ENCODE measurements at places on chromosomes 4 and X.

GRCh38 chr4:102342404-102343074, 2.7 kb downstream of the SLC39A8 start:
- DNase-seq, result no peak

- DNase-seq, result no peak
These were observed 6.0 kb upstream of the SH3TC1 start for GRCh38 chr4:8192748-8193738.

GRCh38 chrX:1883772-1884171, 268.9 kb downstream of the ASMT start:
- no peak for DNase-seq

DNA sequence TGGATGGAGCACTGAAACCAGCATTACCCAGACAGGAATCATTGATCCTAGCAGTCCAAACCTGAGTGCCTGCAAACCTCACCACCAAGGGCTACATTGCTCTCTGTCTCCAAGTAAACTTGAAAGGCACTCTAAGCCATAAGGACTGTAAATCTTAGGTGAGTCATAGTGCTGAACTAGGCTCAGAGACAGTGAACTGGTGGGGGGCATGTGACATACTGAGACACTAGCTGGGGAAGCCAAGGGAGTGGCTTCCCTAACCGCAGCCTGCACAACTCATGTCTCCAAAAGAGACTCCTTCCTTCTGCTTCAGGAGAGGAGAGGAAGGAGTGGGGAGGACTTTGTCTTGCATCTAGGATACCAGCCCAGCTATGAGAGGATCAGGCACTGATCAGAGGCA, 235.5 kb upstream of the ACTRT1 start:
- DNase-seq, result no peak

GRCh38 chr4:52192721-52193135, 141.6 kb downstream of the SPATA18 start:
- no peak for DNase-seq

DNA sequence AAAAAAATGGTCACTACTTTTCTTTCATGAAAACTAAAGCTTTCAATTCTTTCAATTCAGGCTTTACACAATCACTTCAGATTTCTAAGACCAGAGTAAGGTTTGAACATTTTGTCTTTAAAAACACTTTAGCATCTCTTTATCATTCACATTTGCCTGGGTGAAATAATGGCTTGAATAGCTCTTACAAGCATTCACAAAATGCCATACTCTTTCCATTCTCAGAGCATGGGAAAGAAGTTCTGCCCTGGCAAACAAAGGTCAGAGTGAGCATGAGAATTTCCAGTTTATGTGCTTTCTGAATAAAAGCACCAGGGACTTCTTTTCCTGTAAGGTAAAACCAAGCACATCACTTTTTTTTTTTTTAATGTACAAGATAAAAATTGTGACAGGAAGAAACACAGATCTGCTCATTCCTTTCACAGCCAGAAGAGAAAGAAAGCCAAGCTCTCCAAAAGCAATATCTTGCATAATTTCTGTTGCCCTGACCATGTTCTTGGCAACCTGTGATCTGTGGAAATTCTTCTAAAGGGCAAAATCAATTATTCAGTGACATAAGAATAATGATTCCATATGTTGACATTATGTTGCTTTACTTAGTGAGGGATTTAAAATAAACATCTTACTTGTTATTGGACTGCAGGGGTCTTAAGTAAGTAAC, 64.8 kb downstream of the CD40LG start:
- no peak for DNase-seq

- DNase-seq, result no peak
These were observed 3.1 kb upstream of the PCDH10 start for GRCh38 chr4:133145758-133146573.

GRCh38 chr4:188620608-188621007, 481.4 kb downstream of the TRIML1 start:
- DNase-seq, result no peak

- no peak for DNase-seq
These were observed 1.3 kb upstream of the MAMLD1 start for GRCh38 chrX:150361777-150362351.

GRCh38 chr4:152860046-152860445, 76.1 kb upstream of the FHDC1 start:
- DNase-seq, result no peak

GRCh38 chr4:128335541-128335940, 47.9 kb upstream of the PGRMC2 start:
- no peak for DNase-seq

DNA sequence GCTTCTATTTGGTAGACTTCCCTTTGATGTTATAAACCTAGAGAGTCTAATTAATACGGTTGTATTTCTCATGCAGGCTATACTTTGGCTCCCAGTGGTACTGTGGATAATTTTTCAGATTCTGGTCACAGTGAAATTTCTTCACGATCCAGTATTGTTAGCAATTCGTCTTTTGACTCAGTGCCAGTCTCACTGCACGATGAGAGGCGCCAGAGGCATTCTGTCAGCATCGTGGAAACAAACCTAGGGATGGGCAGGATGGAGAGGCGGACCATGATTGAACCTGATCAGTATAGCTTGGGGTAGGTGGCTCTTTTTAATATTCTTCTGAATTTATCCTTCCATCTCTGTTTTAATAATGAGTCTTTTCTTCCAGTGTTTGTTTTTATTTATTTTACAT, 249.7 kb downstream of the RAPGEF2 start:
- DNase-seq, result no peak

GRCh38 chrX:25175171-25175570, 159.4 kb upstream of the ARX start:
- DNase-seq, result no peak

DNA sequence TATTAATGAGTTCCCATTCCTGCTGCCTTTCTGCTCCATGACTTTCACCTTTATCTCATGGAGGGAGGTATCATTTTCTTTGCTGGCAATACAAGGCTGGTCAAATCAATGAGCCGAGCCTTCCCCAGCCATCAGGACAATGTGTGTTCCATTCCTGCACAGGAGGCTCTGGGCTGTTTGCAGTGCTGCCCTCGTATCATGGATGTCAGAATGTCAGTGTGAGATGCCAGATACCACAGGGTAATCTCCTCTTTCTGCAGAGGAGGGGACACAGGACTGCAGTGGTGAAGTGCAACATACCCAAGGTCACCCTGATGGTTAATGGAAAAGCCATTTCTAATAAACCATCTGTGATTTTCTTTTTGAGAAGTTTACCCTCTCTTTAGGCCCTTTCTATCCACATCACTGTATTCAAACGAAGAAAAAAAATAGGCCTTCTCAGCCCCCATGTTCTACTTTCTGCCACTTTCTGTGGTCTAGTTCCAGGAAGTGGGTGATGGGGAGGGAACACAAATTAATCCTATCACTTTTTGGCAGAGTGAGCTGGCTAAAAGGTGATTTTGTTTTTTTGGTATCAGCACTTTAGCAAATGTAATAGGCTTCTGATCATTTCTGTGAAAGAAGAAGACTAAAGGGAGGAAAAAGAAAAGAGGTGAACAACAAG, 490.2 kb upstream of the BOD1L1 start:
- no peak for DNase-seq

- DNase-seq, result no peak
These were observed 63.9 kb upstream of the TRIM2 start for GRCh38 chr4:153140294-153140693.

GRCh38 chrX:152843852-152844251, 13.0 kb downstream of the NSDHL start:
- no peak for DNase-seq

- DNase-seq, result no peak
These were observed 1052.5 kb upstream of the LCORL start for GRCh38 chr4:19074036-19074435.

GRCh38 chr4:84493092-84493850, 5.8 kb downstream of the NKX6-1 start:
- DNase-seq, result no peak

DNA sequence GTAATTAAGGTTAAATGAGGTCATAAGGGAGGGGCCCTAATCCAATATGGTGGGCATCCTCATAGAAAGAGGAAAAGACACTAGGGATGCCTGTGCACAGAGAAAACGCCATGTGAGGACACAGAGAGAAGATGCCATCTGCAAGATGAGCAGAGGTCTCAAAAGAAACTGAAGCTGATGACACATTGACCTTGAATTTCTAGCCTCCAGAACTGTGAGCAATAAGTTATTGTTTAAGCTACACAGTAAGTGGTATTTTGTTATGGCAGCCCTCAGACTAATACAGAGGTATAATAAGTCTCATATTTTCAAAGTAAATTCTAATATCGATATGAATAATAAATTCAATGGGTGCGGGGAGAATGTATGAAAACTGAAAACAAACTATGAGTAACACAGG, 169.9 kb downstream of the UGT8 start:
- DNase-seq, result no peak

DNA sequence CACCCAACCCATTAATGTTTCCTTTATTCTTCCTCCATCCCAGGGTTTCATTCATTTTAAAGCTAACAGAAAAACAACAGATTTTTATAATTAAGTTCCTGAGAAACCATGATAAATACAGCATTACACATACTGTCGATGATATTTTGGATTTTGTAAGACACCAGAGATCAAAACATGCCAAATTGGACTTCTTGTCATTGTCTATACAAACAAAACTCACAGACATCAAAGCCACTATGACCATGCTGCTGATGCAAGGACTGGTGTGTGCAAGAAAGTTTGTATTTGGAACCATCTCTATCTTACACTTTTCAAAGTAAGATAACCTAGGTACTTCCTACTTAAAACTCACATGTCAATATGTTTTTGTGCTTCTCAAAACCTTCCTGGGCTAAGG, 294.0 kb upstream of the UGT8 start:
- no peak for DNase-seq

- no peak for DNase-seq
These were observed 491.6 kb upstream of the AADAT start for GRCh38 chr4:170581322-170581721.

DNA sequence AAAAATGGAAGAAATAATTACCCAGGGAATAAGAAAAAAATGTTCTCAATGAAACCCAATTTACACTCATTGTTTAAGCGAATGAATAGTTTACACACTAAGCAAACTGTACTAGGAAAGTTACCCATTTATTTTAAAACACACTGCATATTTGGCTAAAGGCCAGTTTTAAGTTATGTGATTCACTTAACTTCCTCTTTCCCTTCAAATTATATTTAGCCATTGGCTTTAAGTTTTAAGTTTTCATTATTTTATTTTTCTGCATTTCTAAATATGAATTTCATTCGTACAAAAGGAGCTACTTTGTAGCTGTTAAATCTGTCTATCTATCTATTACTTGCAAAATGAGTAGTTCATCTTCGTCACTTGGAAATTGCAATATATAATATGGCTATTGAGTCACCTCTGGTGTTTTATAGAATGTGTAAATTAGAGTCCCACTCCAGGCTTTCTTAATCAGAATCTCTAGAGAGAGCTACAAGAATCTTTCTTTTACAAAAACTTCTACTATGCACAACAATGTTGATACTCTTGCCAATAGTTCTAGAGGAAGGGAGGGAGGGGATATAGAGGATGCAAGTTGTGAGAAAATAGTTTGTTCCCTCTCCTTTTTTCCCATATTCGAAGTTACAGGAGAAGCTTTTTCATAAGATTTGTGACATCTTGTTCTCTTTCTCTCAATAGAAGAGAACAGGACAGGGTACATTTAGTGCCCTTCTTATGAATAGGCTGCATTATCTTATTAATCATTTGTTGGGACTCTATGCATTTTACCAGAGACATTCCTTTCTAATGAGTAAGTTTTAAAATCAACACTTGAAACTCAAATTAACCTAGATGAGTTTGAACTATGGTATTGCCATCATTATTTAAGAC, 41.8 kb downstream of the SULT1B1 start:
- no peak for DNase-seq

DNA sequence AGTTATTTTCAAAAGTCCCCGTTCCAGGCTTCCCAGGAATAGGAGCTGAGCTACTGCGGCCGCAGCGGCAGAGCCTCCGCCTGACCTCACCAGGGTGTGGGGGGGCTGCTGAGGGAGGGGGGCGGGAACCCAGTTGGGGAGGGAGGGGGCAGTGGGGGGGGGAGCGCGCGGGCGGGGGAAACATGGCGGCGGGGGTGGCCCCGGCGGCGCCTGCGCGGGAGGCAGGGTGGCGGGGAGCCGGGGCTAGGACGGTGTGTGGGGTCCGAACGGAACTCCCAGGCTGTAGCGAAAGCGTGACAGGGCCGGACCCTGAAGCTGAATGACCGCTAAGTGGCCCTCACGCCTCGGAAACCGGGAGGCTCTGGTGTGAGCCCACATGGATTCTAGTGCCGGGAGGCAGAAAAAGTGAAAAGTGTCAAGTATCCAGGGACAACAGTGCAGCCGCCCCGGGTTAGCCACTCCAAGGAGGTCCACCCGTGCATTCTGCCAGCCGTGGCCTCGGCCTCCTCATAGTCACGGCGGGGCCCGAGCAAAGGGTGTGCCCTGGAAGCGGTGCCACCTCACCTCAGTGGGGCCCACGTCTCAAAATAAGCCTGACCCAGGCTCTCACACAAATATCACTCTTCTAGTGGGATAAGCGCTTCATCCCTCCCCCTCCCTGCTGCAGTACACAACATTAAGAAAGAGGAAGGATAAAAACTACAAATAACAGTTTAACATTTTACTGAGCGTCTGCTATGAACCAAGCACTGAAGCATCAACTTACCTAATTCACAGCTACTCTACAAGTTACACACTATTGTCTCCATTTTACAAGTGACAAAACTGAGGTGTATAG, at the start of gene KLHL13:
TSS of gene KLHL13 (minus strand) at position 98 of the 838 bp plus-strand sequence. CDS start 88,337 bp downstream, outside the sequence.
- no peak for DNase-seq

DNA sequence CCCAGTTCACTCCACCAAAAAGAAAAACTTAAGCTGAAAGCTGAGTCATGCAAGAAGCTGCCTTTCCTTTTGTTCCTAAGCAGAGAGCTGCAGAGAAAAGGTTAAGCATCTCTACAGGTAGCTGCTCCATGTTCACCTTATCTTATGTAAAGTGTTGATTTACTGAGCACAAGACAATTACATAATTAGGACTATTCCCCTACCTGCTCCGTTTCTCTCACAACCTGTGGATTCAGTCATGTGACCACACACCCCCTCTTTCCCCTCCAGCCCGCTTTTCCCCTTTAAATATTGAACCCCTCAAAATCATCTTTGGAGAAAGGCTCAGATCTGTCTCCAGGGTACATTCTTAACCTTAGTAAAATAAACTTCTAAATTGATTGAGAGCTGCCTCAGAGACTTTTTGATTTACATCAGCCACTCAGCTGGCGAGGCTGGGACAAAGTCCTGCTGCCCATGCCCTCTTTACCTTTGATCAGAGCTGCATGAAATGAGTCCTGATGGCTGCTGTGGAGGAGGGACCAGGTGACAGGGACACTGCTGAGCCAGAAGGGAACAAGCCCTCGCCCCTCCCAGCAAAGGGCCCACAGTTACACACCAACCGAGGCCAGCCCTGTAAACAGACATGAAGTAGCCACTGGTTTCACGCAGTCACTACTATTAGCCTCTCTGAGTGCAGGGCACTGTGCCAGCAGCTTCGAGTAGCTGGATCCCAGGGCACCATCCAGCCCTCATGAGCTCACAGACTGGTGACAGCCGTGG, 53.9 kb upstream of the C4orf50 start:
- DNase-seq, result no peak

- DNase-seq, result no peak
These were observed at the start of gene COX7B2 for GRCh38 chr4:46909078-46909477. Gene COX7B2, minus strand, starts transcription at chr4:46909245. Its CDS starts 174,053 bp downstream, at chr4:46735192.

- DNase-seq, result no peak
These were observed 313.7 kb upstream of the SMIM31 start for GRCh38 chr4:164440199-164440598.

- DNase-seq, result no peak
These were observed 252.3 kb upstream of the RASGEF1B start for GRCh38 chr4:81723927-81724587.

GRCh38 chr4:151316645-151317044, 8.8 kb downstream of the SH3D19 start:
- DNase-seq, result no peak

Data from activated CD8-positive, alpha-beta memory T cell treated with anti-CD3 and anti-CD28 coated beads for 4 hours (primary cell).